EH (cell line): ENCODE measurements at places on chromosomes 2 and 18.
A peak's percentile ranks its signal among the peaks of the same experiment; 100 is the strongest.

DNA sequence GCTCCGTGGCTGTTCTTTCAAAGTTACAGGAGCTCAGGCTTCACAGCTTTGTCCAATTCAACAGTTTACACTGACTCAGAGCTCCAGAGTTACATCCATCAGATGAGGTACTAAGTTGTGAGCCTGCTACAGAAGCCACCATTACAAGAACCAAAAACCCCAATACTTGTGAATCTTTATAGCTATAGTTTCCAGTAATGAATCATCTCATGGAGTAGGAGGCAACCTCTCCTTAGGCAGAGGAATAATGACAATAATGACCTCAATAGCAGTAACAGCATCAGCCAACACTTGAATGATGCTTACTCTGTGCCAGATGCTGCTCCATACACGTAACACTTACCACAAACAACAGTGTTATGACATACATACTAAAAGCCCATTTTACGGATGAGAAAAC is 3.6 kb downstream of the ZC3H8 start:
- no peak for DNase-seq

DNA sequence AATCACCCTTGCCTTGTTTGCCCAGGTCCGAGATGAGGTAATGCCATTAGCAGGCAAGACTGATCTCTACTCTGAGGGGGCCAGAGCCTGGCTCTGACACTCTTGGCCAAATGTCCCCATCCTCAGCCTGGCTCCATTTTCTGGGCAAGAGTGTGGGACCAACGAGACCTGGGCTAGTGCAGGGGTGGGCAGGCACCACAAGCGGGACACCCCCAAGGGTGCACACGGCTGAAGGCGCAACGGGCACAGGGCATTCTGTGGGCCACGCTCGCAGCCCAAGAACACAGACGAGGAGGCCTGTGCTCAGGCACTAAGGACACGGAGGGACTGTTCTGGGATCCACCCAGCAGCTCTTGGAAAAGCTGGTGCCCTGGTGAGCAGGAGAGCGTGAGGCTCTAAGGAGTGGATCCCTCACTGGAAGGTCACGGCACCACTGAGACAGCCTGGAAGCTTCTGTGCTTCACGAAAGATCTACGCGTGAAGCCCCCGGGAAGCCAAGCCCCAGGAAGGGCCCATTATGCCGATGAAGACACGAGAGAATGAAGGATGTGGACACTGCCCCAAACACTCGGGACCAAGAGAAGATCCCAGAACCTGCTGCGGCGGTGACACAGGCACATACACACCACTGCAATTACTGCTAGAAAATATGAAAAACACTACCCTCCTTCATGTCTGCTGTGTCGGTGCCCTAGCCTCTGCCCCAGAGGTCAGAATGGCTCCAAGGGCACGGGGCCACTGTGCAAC is 138.2 kb downstream of the HDAC4 start:
- no peak for DNase-seq

DNA sequence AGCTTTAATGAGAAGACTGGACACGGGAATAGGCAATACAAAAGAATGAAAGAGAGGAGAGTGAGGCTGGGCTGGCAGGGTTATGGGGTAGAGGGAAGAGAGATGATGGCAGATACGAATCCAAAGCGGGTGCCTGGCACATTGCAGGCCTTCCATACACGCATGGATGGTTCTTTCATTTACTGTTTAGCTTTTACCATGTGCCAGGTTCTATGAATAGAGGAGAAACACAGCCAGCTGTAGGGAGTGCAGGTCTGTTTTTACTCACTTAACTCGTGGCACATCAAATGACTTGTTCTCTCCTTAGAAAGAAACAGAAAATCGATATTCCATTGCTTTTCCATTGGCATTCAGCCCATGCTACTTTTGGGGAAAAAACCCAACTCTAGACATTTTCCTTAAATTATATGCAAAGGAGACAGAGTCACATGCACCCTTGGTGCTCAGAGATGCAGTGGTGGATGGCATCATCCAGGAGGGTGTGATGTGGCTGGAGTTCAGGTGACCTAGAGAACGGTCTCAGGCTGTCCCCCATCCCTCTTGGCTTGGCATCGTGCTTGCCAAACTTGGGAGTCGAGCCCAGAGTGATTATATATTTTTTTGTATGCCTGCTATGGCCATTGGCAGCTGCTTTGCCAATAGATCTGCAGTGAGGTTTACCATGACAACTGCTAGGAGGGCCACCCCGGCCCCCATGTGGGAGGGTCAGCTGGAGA is 6.2 kb downstream of the LTBP1 start:
- DNase-seq, result no peak

GRCh38 chr2:182941919-182942318 is 75.5 kb upstream of the FRZB start:
- no peak for DNase-seq

DNA sequence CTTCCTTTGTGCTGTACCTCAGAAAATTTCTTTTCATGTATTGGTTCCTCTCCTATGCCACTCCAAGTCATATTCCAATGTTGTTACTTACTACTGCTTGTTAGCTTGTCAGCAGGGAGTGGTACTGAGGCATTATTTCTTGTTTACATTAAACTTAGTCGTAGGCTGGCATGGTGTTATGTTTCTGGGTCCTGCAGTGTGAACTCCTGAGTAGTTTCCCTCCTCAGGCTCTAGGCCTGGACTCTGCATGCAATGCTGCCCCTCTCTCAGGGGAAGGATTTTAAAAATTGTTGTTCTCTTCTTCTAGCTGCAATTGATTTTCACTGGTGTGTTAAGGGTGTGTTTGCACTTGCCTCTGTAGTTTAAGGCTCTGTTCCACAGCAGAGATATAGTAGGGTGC is 671.6 kb downstream of the PLCL1 start:
- DNase-seq, result no peak

GRCh38 chr2:181411105-181411849 is 45.9 kb upstream of the ITGA4 start:
- peak; percentile 43 for DNase-seq

- DNase-seq, result no peak
Measured at GRCh38 chr2:73640946-73641766, 1.1 kb downstream of the NAT8 start.

DNA sequence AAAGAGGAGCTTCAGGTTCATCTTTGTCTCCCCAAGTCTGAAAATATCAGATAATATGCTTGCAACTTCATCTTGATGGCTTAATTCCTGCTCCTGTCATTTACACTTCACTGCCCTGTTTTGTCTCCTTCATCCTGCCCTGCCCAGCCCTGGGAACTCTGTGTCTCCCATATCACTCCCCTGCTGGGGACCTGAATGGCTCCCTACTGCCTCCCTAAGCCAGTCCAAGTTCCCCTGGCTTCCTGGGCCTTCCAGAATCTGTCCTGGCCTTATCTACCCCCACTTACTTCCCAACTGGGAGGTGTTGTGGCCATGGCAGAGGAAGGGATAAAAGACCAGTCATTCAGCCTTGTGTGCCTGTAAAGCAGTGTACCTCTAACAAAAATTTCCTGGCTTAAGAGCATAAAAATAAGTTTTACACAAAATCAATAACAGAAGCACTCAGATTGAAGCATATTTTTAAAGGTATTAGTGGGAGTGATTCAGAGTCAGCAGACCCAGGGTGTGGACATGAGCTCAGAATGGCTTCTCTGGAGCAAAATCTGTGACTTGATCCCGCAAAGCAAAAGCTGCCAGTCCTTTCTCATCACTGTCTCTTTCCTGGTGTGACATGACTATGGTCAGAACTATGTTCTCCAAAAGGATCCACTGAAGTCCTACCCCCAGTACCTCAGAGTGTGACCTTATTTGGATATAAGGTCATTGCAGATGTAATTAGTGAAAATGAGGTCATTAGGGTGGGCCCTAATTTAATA is 59.1 kb downstream of the INO80C start:
- peak; percentile 22 for DNase-seq

DNA sequence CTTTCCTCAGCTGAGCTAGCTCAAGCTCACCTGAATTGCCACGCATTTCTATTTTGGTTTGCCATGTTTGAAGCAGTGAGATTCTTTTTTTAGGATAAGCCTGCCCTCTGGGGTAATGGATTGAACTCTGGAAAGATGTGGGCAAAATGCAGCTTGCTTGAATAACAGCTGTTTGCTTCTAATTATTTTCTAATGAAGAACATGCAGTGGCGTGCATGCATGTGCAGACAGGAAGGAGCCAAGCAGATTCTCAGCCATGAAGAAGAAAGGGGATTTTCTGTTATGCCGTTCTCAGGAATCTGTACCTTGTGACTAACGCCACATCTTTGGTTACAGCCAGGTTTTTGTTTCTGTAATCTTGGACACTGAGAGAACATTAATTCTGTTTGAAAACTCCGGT is 171.2 kb downstream of the ANTXR1 start:
- peak; percentile 66 for DNase-seq

DNA sequence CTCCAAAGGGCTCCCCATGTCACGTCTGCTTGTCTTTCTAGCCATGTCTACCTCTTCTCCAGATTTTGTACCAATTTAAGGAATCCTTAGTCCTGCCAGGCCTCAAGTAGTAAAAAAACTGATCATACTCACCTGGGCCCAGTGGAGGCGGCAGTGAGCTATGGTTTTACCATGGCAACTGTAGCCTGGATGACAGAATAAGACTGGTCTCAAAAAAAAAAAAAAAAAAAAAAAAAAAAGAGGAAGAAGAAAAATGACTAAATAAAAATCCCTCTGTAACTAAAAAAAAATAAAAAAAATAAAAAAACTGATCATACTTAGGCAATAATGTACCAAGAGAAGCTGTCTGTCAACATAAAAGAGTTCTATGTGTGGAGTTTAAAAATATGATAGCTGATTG is 221.6 kb downstream of the NR4A2 start:
- no peak for DNase-seq

- no peak for DNase-seq
Measured at GRCh38 chr2:128270672-128271596, 47.7 kb downstream of the HS6ST1 start.

DNA sequence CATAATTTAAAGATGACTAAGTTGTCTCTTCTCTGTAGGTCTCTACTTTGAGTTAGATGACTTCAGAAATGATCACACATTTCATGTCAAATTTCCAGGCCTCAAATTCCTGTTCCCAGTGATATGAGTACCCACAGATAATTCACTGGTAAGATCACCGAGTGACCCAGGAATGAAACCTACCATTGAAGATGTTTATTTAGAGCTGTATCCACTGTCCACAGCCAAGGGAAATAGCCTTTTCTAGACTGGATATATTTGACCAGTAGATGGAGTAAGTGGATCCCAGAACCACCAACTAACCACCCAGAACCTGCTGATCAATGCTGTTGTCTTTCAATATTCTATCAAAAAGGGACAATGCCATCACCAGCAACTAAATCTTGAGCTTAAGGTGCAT is 238.8 kb downstream of the SLC8A1 start:
- DNase-seq, result peak; percentile 89

DNA sequence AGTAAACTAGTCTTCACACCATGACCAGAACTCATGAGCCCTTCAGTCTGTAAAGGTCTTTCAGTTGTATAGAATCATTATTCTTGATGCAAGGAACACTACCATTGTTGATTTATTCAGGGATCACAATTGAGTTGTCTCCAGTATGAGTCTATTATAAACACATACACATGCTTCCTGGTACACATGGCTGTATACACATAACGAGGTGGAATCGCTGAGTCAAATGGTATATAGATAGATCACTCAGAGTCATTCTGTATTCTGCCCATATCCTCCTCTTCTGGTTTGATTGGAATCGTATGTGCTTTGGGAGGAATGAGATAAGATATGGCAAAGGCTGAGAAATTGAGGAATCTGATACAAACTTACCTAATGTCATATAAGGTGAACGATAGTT is 216.0 kb downstream of the UBE2E3 start:
- DNase-seq, result no peak

DNA sequence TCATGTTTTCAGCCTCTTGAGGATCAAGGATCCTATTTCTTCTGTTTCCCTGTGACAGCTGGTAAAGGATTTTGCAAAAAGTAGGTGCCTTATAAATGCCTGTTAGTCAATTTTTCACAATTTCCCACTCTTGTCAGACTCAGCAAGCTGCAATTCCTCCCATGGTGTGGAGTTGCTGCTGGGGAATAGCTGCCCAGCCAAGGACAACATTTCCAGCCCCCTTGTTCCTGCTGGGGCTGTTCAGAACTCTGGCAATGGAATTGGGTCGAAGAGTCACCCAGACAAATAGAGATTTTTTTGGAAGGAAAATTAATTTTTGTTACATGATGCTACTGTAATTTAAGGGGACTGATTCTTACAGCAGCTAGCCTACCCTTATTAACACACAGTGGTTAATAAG is 43.7 kb downstream of the FSHR start:
- DNase-seq, result no peak

DNA sequence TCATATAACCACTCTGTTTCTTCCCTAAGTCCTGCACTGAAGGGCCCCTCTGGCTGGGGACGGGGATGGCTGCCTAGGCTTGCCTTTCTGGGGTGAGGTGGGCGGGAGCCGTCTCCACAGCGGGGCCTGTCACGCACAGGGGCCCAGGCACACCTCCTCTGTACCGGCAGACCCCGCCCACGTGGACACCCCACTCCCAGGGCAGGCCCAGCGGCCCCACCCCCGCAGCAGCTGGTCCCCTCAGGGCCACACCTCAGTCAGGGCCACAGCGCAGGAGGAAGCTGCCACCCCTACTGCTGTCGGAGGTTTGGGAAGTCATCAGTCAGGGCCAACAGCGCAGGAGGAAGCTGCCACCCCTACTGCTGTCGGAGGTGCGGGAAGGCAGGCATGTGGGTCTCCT is 257.6 kb upstream of the RAB6C start:
- no peak for DNase-seq

DNA sequence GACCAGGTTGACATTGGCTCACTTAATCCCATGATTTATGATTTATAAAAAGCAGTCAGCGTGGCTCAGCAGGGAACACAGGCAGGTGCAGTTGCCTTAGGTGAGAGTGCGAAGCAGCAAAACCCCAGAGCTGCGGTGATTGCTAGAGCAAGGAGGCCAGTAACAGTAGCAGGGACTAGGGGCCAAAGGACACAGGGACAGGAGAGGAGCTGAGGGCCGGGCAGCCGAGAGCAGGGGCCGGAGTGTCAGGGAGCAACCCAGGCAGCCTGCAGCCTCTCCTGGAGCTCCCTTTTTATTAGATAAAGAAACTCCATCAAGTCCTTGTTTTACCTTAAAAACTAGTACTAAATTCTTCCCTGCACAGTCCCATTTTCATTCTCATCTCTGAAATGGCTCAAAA is 4.3 kb downstream of the MC2R start:
- no peak for DNase-seq

GRCh38 chr18:8752329-8752728 is 47.0 kb downstream of the MTCL1 start:
- peak; percentile 70 for DNase-seq
